Right lung (tissue), 10 donors: ENCODE measurements at places on chromosomes 1 and 21.
A peak's percentile ranks its signal among the peaks of the same experiment; 100 is the strongest.

GRCh38 chr1:98975113-98975512 lies 29.5 kb downstream of the PLPPR5 start:
- DNase-seq: peak; percentile 2

DNA sequence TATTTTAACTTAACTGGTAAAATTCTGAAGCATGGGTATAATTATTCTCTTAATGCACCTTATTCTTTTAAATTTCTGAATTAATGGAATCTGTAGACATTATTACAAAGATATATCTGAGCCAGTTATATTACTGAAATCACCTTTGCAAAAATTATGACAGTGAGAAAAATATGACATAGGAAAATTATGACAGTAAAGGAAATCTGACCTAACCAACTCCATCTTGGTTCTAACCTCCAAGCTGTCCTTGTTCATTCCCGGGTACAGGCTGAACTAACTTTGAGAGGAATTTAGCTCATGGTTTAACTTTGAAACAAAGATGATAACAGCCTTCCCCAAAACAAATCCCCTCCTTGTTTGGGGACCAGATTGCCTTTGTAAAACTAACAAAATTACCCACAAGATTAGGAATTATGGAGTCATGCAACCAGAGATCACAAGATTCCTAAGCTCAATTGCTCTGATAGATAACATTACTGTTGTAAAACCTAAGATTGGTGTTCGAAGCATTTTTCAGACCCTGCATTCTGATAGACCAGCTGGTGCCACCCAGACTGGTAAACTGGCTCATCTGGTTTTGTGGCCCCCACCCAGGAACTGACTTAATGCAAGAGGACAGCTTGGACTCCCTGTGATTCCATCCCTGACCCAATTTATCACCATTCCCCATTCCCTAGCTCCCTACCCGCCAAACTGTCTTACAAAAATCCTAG lies 9.4 kb upstream of the CD55 start:
- no peak for DNase-seq

- no peak for DNase-seq
Observed at GRCh38 chr1:2628191-2628932, 4.5 kb downstream of the MMEL1 start.

- no peak for DNase-seq
Observed at GRCh38 chr1:4108758-4109627, 208.9 kb upstream of the C1orf174 start.

- no peak for DNase-seq
Observed at GRCh38 chr1:64948905-64949833, 17.2 kb downstream of the JAK1 start.

- DNase-seq: no peak
Observed at GRCh38 chr1:170959385-170959784, 24.1 kb downstream of the MROH9 start.

- DNase-seq: no peak
Observed at GRCh38 chr1:97989094-97989680, 68.4 kb upstream of the DPYD start.

DNA sequence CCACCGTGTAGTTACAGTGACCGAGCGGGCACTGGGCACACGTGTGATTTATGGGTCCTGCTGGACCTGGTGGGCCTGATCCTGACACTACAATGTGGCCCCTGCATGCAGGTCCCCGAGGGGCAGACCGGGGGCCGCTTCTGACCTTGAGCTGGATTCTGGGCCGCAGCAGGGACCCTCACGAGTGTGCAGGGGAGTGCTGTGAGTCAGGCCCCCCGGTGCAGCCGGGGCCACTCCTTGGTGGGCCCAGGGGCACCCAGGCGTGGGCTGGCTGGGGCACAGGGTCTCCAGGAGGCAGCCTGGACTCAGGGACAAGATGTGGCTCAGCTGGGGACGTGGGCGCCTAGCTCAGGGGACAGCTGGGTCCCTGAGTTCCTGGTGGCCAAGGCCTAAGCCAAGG lies 77.5 kb upstream of the TTC34 start:
- no peak for DNase-seq

GRCh38 chr1:22930240-22930912 lies 42.3 kb downstream of the LACTBL1 start:
- DNase-seq: peak; percentile 13

DNA sequence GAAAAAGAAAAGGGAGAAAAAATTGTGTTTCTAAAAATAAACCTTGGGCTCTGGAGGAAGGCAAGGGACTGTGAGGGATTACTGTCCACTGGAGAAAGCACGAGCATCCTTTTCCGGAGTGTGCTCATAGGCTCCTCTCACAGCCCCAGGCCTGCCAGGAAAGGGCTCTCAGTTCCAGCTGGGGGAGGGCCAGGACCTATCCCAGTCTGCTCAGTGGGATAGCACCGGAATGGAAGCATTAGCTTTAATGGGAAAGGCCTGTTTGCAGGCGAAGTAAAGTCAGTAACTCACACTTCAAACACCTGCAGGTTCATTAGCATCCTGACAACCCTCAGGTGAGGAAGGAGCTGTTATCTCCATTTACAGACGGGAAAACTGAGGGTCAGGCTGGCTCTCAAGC lies 113.9 kb upstream of the USP24 start:
- no peak for DNase-seq

- DNase-seq: no peak
Observed at GRCh38 chr1:1988061-1988945, 15.3 kb downstream of the CFAP74 start.

- no peak for DNase-seq
Observed at GRCh38 chr1:15249081-15249480, 2.1 kb downstream of the FHAD1 start.

DNA sequence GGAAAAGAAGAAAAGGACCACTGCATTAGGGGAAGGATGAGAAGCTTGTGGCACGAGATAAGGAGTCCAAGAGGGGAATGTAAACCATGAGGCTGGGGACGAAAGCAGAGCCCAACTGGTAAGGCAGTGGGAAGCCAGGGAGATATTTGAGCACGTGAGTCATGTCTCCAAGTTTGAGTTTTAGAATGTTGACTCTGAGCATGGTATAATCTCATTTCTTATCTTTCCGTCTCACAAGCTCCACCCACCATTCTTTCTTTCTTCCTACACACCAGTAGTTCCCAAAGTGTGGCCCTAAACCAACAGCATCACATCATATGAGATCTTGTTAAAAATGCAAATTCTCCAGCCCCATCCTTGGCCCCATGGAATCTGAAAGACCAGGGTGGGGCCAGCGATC lies 145.3 kb downstream of the PLPP3 start:
- DNase-seq: no peak

- DNase-seq: no peak
Observed at GRCh38 chr1:59230622-59231021, 66.3 kb upstream of the FGGY start.

GRCh38 chr1:145879775-145880174 lies 5.9 kb downstream of the ANKRD35 start:
- no peak for DNase-seq

DNA sequence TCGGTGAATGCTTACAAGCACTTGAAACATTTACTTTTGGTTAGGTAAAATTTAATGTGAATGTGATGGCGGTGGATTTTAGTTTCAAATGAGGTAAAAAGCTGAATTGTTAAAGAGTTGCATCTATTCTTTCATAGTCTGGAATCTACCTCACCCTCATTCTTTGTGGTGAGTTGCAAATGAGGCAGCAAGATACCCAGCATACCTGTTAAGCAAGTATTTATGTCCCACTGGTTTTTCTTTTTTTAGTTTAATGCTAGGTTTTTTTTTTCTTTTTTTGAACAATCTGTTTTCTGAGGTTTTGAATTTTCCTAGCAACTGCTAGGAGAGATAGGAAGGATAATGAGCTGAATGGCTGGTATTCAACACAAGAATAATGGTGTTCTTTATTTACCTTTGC lies 127.9 kb upstream of the CACYBP start:
- DNase-seq: no peak

- no peak for DNase-seq
Observed at GRCh38 chr1:58901008-58901407, 117.2 kb upstream of the JUN start.

GRCh38 chr1:19398309-19398760 lies 86.2 kb downstream of the SLC66A1 start:
- DNase-seq: no peak

GRCh38 chr1:211485480-211485857 lies 6.5 kb downstream of the RD3 start:
- DNase-seq: no peak

DNA sequence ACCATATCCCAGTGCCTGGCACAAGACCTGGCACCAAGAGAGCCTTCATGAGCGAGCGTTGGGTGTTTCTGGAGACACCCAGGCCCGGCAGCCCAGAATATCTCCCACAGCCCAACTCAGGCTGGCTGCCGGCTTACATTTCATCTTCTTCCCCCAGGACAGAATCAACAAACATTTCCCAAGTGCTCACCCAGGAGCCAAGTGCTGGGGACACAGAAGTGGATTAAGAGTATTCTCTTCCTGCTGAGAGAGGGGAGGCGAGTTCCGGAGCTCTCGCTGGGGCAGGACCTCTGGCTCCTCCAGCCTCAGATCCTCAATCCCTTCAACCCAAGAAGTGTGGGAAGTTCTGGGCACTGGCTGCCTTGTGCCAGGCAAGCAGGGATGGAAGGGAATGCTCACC lies 23.6 kb downstream of the IFFO2 start:
- no peak for DNase-seq

- no peak for DNase-seq
Observed at GRCh38 chr1:79079770-79080169, 73.2 kb upstream of the ADGRL4 start.

DNA sequence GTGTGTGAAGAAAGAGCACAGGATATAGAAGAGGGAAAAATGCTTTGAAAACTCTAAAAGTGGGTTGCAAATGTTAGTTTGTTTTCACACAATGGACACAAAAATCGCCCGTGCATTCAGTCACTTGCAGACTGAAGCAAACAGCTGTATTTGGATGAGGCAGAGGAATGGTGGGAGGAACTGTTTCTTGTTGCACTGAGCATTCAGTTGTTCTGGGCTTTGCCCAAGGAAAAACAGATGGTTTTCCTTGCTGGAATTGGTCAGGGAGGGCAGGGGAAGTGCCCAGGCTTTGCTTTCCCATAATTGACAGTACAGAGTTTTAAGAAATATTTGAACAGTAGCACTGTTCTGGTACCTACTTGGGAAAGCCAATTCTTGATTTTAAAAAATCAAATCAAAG lies 19.5 kb upstream of the WARS2 start:
- DNase-seq: no peak

DNA sequence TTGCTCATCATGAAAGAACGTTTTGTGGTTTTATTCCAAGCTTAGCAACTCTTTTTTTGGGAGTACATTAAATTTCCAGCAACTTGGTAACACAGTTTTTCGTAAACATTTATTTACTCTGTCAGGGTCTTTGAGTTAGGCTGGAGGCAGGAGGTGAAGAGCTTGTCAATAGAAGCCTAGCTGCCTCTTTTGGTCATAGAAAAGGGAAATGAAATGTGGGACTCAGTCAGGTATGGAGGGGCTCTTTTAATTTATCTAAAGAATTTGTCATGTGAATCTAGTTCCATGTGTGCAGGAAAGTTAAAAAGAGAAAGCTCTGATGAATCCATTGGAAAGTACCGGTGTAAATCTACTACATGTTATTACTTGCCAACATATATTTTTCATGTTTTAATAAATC lies 45.9 kb upstream of the PRMT6 start:
- no peak for DNase-seq

DNA sequence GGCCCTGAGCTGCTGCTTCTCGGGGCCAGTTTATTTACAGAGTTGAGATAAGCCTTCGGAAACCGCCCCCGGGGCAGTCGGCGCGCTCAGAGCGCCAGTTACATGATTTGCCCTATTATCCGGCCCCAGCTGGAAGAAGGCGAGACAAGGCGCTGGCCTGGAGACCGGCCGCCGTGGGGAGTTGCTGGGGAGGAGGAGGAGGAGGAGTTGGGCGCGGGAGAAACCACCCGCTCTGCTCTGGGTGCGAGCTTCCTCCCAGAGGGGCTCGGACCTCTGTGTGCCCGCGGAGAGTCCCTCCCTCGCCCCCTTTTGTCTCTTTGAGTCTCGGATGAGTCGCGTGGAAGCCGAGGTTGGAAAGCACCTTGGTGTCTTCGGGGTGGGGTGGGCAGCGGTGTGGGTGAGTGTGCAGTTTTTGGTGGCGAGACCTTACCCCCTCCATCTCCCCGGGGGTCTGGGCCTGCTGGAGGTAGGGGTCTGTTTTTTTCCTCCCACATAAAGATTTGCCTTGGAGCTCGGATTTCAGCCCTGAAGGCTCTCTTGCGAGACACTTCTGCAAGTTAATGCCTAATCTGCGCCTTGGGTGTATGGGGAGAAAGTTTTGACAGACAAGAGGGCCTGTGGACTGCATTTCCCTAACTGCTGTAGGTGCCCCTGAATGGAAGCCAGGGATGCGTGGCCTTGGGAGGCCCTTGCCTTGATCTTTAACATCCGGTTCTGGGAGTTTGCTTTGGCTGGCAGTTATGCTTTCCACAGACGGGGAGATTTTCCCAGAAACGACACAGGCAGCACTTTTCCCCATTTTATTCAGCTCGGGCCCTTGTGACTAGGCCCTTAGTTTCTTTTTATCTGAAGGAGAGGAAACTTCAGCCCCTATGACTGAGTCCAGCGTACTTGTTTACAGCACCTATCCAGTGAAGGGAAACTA lies 80.0 kb downstream of the NDUFS5 start:
- peak; percentile 61 for DNase-seq

DNA sequence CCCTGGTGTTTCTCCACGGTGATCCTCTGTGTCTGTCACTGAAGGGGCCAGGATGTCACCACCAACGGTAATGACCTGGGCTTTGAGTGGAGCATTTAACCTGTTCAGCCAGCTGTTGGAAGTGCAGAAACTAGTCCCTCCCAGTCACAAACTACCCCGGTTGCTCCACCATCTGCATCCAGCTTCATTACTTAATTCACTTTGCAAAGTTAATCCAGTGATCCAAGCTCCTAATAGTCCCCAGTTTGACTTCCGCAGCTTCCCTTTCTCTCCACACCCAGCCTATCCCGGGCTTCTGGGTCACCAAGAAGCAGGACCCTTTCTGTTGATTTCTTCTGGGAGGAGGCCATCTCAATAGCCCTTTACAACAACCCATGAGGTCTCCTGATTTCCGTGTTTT lies 63.5 kb downstream of the MDM4 start:
- DNase-seq: no peak

GRCh38 chr21:36512971-36513370 lies 33.0 kb upstream of the CLDN14 start:
- no peak for DNase-seq

DNA sequence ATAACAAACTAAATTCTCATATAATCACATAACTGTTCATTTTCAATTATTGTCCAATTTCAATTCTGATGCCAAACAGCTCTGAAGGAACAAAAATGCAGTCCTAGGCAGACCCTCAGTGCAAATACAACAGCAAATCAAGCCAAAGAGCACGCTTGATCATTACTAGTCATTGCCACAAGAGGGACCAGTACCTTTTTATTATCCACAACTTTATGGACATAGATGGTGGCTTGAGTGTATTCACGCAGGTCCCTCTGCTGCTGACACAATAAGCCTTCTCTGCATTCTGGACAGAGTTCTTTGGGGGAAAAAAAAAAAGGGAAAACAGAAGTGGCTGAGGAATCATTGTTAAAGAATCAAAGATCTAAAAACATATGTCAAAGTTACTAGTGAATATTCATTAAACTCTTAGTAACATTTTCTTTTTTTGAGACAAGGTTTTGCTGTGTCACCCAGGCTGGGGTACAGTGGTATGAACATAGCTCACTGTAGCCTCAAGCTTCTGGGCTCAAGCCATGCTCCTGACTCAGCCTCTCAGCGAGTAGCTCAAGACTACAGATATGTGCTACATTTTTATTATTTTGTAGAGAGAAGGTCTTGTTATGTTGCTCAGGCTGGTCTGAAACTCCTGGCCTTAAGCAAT lies 34.3 kb upstream of the RAP1GAP start:
- no peak for DNase-seq

- DNase-seq: no peak
Observed at GRCh38 chr1:115655306-115655663, 13.5 kb downstream of the VANGL1 start.

GRCh38 chr1:163395790-163396189 lies 74.0 kb downstream of the NUF2 start:
- DNase-seq: peak; percentile 64
